ENCODE measurements at places on chromosomes 7 and 10.
A peak's percentile ranks its signal among the peaks of the same experiment; 100 is the strongest.

DNA sequence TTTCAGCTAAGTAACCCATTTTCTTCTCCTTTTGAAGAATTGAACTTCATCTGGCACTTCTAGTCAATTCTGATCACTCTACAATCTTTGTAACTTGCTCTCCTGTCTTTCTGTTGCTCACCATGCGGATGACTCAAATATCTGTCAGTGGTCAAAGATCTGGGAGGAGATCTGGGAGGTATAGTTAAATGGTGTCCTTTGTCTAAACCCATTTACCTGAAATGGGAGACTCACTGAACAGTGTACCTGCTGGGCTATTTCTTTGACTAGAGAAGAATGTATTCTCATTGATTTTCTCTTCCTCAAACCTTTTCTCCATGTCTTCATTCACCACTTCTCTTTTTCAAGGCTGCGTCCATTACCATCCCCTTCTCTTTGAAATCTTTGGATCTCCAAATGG is 42.0 kb upstream of the PCLO start:
- no peak for DNase-seq

DNA sequence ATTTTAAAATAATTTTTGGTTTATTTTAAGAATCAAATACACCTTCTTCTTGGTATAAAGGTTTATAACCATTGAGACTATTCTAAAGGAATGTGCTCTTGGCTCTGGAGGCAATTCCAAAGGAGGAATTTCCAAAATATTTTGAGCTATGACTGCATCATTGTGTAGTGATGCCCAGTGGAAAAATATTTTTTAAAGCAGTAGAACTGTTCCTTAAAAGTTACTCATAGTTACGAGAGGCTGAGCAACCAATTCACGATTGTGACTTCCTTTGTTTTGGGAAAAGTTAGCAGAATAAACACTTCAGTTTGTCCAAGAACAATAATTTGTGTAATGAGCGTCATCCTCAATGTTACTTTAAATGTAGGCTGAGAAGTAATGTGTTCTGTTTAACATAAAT is 233.6 kb downstream of the BAMBI start:
- DNase-seq = no peak

GRCh38 chr7:130143986-130144311 is 61.3 kb downstream of the TMEM209 start:
- no peak for DNase-seq

- no peak for DNase-seq
Observed at GRCh38 chr10:57791546-57791945, 476.1 kb downstream of the IPMK start.

DNA sequence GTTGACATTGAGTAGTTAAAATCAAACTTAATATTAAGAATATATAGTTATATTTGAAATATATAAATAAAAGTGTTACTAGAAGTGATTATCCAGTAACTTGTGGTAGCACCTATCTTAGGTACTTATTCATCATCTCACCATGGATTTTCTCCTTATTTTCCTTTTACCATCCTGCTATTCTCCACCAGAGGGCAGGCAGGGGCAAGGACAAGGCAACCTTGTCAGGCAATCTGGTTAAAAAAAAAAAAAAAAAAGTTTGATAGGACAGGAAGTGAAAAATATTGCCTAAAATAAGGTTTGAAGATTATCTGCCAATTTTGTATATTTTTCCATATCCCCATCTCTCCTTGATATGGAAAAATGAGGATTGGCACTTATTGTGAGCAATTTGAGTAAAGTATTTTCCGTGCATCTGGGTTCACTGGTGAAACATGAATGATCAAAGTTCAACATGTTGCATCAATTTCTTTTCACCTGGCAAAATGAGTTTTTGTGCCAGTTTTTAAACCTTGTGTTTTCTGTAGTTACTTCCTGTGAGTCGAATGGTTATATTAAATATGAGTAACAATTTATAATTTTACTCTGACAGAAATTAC is 256.7 kb downstream of the AGMO start:
- peak; percentile 3 for DNase-seq

- DNase-seq = no peak
Observed at GRCh38 chr10:14549496-14549895, 218.8 kb upstream of the FRMD4A start.

- DNase-seq = no peak
Observed at GRCh38 chr7:44748948-44749731, 493 bp downstream of the ZMIZ2 start.

- no peak for DNase-seq
Observed at GRCh38 chr7:77403957-77404356, 12.2 kb downstream of the GSAP start.

DNA sequence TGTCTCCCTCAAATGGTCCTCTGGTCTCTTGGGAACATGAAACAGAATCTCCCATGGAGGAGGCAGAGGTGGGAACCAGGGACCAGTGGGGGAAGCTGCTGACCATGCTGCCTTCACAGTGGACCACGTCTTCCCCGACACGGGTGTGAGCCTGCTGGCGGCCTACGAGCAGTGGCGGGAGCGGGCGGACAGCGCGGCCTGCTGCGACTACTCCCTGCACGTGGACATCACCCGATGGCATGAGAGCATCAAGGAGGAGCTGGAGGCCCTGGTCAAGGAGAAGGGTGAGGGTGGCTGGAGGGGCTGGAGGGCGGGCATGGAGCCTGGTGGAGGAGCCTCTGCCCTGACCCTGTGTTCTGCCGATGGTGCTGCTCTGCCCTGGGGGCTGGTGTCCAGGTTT is 8.0 kb downstream of the DPYSL4 start:
- DNase-seq = no peak

- DNase-seq = peak; percentile 84
Observed at GRCh38 chr7:148884299-148885022, 370 bp upstream of the EZH2 start.

DNA sequence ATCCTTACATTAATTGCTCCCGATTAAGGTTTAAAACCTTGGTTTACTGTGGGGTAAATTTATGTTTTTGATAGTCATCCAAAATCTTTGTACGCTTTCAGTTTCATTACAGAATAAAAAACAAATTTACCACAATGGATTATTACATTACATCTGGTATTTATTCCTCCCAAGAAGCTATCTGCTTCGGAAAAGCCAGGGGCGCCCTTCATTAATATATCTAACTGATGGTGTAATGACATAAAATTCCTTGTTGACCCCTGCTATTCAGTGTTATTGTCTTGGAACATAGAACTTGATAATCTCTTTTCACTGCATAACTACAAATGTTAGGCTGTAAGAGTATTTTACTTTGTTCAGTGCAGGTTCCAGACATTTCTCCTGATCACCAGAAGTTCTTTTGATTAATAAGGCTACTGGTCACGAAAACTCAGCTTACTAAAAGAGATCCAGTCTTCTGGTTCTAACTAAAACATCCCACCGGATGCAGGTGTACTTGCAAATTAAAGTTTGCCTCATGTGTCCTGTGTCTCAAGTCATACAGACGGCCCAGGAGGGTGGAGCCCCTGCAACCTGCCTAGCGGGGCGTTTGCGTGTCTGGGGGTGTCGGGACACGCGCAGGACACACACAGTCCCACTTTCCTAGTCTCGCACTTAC is 581 bp upstream of the GLCCI1 start:
- no peak for DNase-seq

DNA sequence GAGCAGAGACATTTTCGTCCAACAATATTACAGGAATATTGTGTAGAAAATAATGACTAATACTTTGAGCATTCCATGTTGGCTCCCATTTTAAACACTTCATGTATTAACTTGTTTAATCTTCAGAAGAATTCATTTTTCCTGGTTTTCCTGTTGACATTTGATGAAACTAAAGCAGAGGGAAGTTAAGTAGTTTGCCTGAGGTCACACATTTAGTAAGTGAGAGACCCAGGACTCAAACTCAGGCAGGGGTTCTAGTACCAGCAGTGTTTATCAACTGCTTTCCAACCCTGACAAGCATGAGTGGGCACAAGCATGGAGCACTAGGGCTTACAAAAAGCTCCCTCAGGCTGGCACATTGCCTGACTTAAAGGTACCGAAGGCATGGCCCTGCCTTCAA is 719.1 kb downstream of the AUTS2 start:
- DNase-seq = no peak

DNA sequence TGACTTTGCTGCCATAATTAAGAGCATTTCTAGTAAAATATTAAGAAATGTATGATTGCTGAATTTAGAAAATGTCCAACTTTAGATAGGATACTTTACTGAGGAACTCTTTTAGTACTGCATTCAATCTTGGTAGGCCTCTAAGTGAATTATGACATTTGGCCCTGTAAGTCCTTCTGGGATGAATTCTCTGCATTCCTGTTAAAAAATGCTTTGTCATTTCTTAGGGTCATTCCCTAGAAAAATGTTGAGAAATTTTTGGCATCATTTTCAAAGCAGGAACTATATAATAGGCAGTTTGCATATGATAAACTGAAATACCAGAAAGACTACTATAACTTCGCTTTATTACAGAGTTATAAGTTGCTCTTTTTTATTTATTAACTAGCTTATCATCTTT is 69.3 kb upstream of the PRR15 start:
- DNase-seq = no peak

GRCh38 chr7:74505471-74506324 is 52.0 kb downstream of the GTF2IRD1 start:
- DNase-seq = no peak

DNA sequence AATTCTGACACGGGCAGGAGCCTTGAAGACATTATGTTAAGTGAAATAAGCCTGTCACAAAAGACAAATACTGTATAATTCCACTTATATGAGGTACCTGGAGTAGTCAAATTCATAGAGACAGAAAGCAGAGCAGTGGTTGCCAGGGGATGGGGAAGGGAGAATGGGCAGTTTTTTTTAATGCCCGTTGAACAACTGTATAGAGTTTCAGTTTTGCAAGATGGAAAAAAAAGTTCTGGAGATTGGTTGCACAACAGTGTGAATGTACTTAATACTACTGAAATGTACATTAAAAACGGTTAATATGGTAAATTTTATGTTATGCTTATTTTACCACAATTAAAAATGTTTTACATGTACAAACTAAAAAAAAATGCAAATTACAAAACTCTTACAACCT is 63.6 kb upstream of the EFCAB10 start:
- DNase-seq = no peak

DNA sequence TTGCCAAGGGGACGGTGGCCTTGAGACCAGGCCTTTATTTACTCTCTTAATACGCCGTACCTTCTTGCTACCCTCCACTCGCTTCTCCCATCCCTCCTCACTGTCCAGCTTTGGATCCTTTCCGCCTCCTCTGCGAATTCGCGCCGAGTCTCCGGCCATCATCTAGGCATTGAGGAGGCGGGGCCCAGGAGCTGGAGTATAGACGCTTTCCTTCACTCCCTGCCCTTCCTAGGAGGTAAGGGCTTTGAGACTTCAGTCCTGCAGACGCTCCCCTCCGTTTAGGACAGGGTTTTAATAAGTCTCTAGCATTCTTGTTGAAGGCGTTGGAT is 538 bp downstream of the TFAM start:
- peak; percentile 11 for DNase-seq

- no peak for DNase-seq
Observed at GRCh38 chr7:140585333-140585732, 55.3 kb downstream of the DENND2A start.

- DNase-seq = no peak
Observed at GRCh38 chr7:150848561-150849115, 3.7 kb upstream of the AOC1 start.

- DNase-seq = no peak
Observed at GRCh38 chr10:57696641-57697040, 571.1 kb downstream of the IPMK start.

GRCh38 chr7:11332186-11332864 is 358.7 kb downstream of the PHF14 start:
- DNase-seq = no peak

GRCh38 chr7:151688236-151688780 is 168.6 kb upstream of the RHEB start:
- no peak for DNase-seq

DNA sequence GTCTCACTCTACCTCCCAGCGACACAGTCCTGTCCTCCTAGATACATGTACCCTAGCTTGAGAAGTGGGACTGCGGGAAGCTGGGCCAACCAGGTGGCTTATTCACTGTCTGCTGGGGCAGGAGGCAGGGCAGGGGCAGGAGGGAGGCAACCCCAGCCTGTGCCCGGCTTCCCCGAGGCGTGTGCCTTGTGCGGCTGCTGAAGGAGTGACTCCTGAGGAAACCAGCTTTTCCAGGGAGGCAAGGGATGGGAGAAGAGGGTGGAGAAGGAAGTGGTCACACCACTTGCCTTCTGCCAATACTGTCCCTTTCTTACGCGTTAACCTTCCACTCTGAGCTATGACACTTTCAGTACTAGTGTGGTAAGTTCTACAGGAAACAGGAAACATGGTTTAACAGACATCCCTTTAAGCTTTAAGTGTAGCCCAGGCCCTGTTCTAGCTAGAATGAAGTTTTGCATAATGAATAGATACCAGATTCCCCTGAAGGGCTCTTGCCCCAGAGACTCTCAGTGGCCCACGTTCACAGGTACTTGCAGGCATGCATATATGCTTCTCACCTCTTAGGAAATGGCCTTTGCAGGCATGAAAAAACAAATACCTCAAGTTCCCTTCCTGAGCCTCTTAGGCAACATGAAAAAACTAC is 40.6 kb downstream of the SYPL1 start:
- no peak for DNase-seq

GRCh38 chr7:50119815-50120637 is 27.0 kb upstream of the ZPBP start:
- no peak for DNase-seq

GRCh38 chr7:87628780-87629569 is 777 bp downstream of the RUNDC3B start:
- DNase-seq = peak; percentile 11

GRCh38 chr10:22477334-22478287 is 132.3 kb downstream of the SPAG6 start:
- DNase-seq = no peak

DNA sequence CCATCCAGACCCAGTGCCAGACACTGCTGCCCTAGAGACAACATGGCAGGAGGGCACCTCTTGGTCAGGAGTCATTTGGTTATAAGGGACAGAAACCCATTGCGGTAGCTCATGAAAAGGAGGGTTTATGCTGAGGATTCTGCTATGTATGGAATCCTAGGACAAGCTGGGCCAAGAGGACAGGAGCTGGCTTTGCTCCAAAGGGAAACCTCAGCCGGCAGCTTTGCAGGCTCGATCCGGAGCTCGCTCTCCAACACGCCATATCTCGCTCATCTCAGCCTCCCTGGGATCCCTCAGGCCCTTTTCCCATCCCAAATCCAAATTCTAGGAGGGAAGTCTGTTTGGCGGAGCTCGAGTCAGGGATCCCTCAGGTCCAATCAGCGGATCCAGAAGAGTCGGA is 345.7 kb downstream of the GLRX3 start:
- DNase-seq = no peak

All from amygdala (tissue), 56 donors.